ENCODE measurements at places on chromosomes 11 and 22.
A peak's percentile ranks its signal among the peaks of the same experiment; 100 is the strongest.

GRCh38 chr11:43557553-43558110 lies 122.9 kb upstream of the HSD17B12 start:
- no peak for DNase-seq

DNA sequence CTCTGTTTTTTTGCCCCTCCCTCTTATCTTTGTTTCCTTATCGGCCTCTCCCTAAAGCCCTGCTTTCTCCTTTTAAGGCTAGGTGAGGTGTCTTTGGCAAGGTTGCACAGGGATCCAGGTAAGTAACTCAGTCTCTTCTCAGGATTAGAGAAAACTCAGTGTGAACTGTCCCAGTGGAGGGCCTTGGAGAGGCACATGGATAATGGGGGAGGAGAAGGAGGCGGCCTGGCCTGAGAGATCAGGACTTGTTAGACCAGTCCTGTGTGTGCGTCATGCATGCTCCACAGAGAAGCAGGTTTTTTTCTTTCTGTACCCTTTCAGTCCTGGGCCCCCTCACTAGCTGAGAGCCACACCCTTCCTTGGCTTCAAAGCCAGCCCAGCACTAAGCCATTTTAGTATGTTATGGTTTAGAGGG lies 19.9 kb downstream of the CTNND1 start:
- no peak for DNase-seq

DNA sequence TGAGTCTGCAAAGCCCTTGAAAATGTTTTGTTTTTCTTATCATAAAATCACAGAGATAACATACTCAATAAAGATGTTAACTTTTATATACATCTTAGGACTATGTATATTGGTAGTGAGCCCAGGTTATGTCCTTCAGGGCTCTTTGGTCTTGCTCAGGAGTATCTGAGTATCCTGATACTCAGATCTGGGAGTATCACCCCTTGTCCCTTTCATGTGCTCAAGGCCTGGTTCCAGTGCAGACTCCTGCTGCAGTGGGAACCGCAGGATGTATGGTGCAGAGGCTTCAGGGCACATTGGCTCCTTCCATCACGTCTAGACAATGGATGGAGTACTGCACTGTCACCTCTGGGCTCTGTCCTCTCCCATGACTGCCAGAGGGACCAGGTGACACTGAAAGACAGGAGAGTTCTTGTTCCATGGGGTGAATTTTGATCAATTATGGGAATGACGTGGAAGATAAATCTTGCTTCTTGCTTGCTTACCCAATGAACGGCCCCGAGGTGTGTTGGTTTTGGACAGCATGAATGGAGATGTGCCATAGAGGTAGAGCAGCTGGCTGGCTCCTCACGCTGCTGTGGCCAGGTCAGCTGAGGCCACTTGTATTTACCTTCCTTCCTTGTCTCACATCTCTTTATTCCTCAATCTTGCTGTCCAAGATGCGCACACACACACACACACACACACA lies 215.5 kb downstream of the ARHGAP42 start:
- no peak for DNase-seq

GRCh38 chr11:1281326-1281973 lies 28.0 kb downstream of the TOLLIP start:
- no peak for DNase-seq

DNA sequence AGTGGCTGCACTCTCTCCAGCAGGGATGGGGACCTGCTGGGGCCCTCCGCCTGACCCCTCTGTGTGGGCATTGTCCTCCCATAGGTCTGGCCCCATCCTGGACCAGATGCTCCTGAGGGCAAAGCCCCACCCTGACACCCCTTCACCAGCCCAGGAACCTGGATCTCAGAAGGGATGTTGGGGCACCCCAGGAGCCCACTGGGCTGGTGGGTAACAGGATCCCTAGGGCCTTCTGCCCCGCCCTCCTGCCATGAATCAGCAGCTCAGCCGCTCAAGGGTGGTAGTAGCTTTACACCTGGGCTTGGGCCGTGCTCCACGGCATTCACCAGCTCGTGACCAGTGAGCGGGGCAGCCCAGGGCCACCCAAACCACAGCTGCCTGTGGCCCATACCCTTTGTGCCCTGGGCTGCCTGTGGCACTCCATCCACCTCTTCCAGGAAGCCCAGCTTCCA lies 1.0 kb upstream of the MAPK12 start:
- no peak for DNase-seq

GRCh38 chr11:3106736-3107524 lies 49.7 kb upstream of the CARS1 start:
- no peak for DNase-seq

DNA sequence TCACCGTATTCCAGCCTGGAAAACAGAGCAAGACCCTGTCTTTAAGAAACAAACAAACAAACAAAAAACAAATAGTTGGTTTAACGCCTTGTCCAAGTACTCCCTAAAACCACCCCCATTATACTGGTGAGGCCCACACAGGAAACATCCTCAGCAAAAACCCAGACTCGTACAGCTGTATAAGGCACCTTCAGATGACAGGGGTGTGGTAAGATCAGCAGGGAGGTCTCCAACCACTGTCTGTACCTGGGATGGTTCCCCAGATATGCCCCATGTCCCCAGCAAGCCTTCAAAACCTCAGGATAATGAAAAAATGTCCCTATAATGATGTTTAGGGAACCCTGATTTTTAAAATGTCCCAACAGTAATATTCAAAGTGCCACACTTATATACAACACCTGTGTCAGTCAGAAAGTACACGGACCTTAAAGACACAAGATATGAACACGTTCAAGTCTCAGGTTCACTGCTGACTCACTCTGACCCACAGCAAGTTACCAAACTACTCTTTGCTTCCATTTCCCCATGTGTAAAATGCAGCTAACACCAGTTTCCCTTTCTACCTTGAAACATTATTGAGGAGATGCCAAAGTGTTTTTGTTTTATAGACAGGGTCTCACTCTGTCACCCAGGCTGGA lies 9.3 kb downstream of the SF3A1 start:
- DNase-seq: no peak

DNA sequence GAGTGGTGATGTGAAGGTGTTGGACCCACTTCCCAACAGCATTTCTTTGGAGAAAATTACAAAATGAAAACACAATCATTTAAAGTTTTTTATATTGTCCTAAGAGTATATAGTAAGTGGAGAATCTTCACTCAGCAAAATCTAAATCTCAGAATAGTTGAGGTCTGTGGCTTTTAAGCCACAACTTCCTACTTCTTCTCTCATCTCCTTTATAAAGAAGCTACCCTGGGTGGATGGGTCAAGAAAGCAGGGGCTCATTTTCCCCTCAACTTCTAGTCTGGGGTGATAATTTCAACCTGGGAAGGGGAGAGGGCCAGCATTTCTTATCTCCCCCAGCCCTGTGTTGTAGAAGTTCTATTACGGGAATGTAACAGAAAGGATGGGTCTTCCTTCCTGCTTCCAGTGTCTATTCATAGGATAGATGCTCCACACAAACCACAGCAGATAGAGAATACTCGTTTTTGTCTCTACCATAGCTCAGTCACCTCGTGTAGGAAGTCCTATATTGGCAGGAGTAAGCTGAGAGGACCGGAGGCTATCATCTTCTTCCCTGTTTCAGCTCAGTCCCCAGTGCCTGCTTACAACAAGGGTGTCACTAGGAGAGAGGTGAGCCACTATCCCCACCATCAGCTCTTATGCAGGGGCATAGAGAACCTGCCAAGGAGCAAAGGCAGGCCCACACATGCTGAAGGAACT lies 341.5 kb downstream of the CASP12 start:
- DNase-seq: no peak

GRCh38 chr22:31947296-31947695 lies 3.0 kb downstream of the YWHAH start:
- DNase-seq: peak; percentile 27

DNA sequence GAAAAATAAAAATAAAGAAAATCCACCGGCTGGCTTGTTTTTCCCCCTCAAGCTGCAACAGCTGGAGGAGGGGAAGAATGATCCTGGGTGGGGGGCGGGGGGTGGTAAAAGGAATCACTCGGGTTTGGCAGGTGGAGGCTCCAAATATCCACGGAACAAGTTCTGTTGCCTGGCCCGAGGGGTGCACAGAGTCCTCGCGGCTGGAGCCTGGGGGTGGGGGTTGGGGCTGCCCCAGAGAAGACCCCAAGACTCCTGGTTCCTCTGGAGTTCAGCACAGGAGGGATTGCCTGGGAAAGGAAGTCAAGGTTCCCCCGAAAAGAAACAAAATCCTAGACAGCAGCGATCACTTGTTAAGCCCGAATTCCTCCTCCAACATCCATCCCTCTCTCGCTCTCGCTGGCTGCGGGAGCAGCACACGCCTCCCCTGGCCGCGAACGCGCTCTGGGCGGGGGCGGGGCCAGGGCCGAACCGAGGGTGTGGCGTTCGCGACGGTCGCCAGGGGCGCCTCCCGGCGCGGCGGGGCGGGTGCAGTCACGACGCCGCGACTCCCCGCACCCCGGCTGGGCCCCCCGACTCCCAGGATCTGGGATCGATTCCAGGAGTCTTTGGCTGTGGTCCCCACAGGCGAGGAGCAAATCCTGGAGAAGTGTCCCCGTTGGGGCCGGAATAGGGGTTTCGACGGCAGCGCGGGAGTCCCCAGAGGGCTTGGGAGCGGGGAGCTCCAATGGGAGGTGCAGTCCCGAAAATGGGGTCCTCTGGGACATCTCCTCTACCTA lies at the start of gene KCNA4:
KCNA4 (minus strand) TSS at position 443 of the 776 bp plus-strand sequence. CDS start 4,352 bp downstream, outside the sequence.
- no peak for DNase-seq

DNA sequence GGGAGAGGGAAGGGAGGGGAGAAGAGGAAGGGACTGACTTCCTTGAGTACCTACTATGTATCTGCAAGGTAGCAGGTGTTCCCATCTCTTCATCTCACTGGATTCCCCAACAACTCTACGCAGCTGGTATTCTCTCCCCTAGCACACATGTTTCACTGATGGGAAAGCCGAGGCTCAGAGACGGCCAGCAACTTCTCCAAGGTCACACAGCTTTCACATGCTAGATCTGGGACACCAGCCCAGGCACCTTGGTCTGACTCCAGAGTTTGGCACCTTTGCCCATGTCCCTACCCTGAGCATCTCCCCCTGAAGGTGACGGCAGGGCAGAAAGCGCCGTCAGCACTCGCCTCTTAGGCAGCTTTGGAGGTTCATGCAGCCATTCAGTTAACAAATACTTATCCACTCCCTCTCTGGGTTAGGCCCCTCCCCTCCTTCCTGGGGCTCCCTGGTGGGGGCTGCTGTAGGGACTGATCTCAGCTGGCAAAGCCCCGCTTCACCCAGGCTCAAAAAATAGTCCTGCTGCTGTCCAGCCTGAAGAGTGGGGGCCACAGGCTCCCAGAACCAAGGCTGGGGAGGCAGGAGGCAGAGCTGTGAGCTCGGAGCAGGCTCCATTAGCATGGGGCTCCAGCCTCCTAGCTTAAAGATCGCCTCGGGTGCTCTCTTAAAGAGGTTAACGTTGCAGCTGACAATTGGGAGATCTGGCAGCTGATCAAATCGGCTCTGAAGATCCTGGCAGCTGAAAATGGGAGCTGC lies 79.4 kb downstream of the IGLL1 start:
- no peak for DNase-seq

DNA sequence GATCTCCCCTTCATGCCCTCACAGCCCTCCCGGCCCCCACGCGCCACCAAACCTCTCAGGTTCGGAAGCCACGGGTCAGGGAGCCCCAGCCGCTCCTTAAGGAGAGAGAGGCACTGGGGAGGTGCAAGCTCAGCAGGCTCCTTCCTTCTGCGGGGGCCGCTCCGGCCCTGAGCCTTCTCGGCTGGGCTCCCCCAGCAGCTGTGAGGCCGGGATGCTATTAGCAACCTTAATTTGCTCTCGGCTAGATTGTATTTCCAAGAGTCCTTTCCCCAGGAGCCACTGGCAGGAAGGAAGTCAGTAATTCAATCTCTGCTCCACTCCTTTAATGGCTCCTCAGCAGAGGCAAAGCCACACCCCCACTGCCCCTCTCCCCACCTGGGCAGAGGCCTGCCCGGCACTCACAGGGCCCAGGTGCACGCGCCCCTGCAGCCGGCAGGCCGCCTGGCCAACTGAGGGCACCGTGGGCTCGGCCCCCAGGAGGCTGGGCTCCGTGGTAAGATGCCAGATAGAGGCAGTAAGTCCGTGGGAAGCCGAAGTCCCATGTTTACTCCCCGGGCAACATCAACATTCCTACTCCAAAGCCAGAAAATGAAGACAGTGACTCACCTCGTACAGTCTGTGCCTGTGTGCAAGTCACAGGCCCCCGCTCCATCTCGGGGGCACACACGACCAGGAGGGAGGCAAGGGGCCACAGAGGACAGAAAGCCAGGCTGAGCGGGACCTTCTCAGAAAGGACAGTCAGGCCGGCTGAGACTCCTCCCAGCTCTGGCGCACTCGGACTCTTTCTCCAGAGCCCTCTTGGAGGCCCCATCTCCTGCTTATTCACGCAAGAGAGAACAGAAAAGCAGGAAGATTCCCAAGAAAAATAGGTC lies 5.2 kb downstream of the IGSF9B start:
- DNase-seq: no peak

- no peak for DNase-seq
Observed at GRCh38 chr22:25672289-25673084, 69.5 kb upstream of the MYO18B start.

- no peak for DNase-seq
Observed at GRCh38 chr11:8285228-8285627, 21.6 kb upstream of the LMO1 start.

DNA sequence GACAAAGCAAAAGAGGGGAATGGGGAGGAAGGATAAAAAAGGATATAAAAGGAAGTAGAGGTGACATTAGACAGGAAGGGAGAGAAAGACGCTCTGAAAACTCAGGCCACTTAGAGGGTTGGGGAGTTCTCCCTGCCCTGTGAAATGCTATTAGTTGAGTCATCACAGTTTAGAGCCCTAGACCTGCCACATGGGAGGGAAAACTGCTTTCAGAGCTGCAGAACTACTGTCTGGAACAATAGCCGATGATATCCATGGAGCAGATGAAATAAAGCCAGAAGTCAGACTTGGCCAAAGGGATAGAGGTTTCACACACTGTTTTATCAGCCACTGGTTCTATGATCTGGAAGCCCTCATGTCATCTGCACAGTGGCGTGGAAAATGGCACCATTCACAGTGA lies 157.9 kb downstream of the NCAM1 start:
- DNase-seq: no peak

DNA sequence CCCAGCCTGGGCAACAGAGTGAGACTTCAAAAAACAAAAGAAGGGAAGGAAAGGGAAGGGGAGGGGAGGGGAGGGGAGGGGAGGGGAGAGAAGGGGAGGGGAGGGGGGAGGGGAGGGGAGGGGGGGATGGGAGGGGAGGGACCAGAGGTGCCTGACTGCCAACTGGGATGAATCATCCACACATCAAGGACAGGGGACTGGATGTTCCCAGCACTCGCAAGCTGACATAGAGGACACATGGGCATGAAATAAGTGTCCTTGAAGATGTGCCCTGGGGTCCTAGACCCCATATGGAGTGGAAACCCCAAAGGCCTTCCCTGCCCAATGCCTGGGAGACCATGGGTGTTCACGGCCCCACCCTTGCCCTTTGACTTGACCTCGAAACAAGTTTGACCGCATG lies 19.8 kb downstream of the TST start:
- DNase-seq: no peak

- no peak for DNase-seq
Observed at GRCh38 chr11:8201644-8202365, 33.0 kb upstream of the RIC3 start.

All from activated CD4-positive, alpha-beta T cell treated with anti-CD3 and anti-CD28 coated beads for 4 hours (primary cell).